ENCODE measurements at places on chromosomes 5 and 9.

DNA sequence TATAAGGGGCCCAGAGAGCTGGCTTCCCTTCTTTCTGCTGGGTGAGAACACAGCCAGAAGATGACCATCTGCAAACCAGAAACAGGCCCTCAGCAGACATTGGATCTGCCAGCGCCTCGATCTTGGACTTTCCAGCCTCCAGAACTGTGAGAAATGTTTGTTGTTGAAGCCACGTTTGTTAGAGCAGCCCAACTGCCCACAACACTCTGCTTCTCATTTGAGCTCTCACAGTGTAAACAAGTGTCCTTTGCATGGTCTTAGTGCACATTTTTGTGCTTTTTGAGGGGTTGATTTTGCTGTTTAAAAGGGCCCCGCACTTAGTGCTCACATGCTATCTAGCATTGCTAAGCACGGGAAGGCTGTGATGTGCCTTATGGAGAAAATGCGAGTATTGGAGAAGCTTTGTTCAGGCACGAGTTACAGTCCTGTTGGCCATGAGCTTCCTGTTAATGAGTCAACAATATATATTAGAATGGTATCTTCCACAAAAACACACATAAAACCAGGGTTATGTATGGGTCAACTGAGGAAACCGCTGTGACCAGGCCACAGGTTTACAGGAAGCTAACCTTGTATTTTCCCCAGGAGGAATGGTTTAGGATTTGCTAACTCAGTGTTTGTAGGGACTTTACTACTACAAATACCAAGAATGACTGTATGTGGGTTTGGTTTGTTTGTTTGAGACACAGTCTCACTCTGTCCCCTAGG lies 11.9 kb downstream of the CMBL start:
- no peak for DNase-seq

DNA sequence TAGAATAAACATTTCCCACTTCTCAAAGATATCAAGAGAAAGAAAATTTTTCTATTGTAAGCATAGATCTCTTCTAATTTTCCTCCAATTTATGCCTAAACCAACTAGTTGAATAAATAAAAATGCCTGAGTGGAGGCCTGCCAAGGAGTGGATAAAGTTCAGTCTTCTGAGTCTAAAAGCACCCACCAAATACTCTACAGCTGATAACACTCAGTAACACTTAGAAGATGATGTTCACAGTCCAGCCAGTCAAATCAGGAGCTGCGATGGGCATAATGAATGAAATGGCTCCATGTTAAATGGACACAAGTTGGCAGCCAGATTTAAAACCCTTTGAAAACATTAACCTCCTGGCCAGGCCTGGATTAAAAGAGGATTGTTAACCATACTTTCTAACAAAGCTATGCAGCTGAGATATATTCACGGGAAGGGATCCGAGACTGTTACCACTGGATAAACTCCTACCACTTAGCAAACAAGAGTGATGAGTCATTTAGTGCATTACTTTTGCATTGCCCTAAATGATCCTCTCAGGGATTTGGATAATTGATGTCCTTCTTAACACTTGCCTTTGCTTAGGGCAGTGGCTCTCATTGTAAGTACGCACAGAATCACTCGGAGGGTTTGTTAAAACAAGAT lies 63.7 kb upstream of the CCDC112 start:
- DNase-seq, result no peak

- DNase-seq, result no peak
Observed at GRCh38 chr5:142626786-142627185, 59.1 kb downstream of the FGF1 start.

- DNase-seq, result no peak
Observed at GRCh38 chr5:88659529-88660263, 223.3 kb downstream of the MEF2C start.

DNA sequence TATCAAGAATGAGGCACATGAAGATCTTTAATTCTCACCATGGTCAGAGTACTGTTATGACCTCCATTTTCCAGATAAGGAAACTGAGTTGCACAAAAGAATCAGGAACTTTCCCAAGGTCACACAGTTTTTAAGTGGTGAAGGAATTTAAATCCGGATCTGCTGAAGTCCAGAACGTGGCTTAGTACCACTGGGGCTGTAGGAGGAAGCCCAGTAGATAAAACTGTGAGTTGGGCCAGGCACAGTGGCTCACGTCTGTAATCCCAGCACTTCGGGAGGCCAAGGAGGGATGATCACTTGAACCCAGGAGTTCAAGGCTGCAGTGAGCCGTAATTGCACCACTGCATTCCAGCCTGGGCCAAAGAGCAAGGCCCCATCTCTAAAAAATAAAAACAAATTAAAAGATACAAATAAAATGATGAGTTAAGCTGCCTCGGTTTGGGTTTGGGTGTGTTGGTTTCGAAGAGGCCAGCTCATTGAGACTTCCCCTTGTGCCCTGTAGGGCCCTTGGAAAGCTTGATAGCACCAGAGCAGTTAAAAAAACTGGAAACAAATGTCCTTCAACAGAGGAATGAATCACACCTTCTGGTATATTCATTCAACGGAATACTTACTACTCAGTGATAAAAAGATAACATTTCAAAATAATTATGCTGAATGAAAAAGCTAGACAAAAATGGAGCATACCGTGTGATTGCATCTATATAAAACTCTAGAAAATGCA lies 20.1 kb downstream of the ATOX1 start:
- DNase-seq, result no peak

DNA sequence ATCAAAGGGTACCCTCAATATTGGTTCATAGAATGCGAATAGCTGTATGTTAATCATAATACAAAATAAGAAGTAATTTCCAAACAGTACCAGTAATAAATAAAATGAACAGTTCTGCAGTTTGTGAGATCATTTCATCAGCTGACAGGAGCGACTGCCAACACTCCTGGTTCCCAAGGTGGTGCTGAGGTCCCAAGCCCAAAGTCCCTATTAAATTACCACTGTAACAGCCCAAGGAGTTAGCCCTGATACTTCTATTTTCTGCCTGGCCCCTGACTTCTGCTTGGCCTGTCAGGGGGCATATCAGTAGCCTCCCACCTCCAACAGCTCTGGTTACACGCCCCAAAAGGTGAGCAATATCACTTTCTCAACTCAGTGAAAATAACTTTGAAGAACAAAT lies 47.1 kb downstream of the ANKH start:
- no peak for DNase-seq

GRCh38 chr5:162529209-162529608 lies 461.6 kb downstream of the GABRG2 start:
- no peak for DNase-seq

DNA sequence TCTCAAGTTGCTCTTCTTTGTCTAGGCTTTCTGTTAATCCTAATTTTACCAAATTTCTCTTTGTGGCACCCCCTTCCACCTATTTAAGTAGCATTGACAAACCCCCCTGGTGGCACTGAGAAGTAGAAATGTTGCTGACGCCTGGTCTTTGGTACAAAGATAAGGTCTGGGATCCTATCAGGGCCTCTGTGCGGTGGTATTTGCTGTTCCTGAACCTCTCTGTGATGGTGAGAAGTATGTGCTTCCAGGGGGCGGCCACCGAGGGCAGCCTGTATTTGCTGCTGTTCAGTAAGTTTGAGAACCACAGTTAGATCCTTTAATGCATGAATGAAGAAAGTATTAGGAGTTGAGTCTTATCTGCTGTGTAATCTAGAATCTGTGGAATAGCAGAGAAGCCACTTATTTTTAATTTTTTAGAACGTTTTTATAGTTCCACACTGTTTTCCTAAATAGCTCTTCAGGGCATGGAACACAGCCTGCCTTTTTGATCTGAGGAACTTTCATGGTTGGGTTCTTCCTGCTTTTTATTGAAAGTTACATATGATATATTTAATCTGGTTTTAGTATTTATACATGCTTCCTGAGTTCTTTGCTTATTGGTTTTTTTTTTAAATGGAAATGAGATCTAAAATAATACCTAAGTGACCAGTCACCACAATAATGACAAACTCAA lies 124.2 kb downstream of the TRIO start:
- no peak for DNase-seq

- DNase-seq, result no peak
Observed at GRCh38 chr5:95809414-95809960, 13.0 kb downstream of the GLRX start.

DNA sequence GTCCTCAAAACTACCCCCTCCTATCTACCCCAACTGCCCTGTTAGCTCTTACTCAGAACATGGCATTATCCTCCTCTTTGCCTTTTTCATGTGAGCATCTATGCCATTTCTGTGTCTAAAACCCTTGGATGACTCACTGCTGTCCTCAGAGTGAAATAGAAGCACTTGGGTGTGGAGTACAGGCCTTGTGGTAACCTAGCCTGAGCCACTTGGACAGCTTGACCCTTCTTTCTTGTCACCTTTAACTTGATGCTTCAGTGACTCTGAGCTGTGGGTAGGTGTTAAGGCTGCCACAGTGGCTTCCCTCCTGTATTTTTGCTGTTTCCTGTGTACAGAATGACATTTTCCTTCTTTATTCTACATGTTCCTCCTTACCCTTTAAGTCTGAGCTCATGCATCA lies 391.4 kb downstream of the SH3GL2 start:
- no peak for DNase-seq

DNA sequence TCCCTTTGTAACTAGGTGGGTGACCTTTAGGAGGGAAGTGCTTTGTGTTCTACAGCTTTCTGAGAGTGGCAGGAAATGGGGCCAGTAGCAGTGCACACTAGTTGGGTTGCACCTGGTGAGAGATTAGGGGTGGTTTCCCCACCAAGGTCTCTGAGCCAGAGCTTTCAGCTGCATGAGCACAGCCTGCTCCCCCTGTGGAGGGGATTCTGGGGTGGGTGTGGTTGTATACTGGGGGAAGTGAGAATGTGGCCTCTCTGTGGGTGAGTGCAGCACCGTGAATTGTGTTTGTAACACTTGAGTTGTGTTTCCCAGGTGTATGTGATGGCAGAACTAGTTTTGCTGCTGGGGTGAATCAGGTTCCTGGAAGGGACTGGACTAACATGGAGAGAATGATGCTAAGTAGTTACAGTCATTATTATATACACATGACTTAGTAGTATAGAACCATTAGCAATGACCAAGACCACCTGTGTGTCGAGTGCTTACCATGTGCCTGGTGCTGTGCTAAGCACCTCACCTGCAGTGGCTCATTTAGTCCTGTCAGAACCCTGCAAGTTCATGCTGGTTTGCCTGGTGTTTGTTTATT lies 11.8 kb upstream of the CXXC5 start:
- no peak for DNase-seq

DNA sequence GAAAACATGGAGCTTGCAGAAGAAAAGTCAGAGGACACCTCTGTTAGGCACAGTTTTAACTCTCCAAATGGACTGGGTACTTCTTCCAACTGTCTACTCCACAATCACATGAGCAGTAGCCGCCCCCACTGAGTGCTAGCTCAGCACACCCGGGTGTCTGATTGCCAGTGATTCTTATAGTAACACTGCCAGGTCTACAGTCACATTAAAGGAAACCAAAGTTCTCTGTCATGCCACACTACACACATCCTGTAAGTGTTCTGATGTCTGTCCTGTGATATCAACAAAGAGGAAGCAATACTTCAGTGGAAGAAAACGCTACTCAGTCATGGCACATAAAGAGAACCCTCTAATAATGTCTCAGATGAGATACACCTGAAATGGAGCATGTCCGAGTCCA lies at the start of gene HAVCR2:
TSS of gene HAVCR2 (minus strand) at position 69 of the 400 bp plus-strand sequence. CDS start at position 8, 61 bp downstream.
- peak; percentile 22 for DNase-seq

- no peak for DNase-seq
Observed at GRCh38 chr5:1293416-1294205, 1.3 kb downstream of the TERT start.

GRCh38 chr9:16154521-16155078 lies 601.8 kb downstream of the CCDC171 start:
- DNase-seq, result no peak

GRCh38 chr5:64688391-64688790 lies 1.9 kb upstream of the SHISAL2B start:
- no peak for DNase-seq

DNA sequence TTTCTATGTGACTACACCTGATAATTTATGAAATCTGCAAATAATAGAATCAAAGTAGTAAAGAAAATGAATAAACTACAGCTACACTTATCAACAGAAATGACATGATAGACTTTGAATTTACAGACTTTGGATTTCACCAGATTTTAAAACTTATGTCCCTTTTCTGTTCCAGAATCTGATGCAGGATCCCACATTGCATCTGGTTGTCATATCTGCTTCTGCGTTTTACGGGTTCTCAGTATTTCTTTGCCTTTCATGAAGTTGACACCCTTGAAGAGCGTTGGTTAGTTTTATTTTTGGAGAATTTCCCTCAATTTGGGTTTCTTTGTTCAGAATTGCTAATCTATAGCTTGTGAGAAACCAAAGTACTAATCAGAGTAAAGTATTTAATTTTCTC lies 174.9 kb upstream of the ADCY2 start:
- DNase-seq, result no peak

DNA sequence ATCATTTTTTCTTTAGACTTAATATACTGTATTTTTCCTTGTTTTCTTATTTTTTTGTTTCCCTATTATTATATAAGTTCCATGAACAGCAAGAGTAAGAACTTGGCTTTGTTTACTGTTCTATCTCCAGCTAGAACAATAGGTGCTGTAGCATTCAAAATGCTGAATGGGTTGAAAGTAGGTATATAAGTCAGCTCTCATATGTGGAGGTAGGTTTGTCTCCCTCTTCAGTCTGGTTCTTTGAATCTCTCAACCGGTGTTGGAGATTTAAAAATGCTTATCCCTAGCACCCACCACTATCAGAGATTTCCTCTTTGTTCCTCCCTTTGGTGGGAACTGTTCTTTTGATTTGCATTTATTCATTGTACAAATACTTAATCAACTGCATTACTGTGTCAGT lies 87.5 kb upstream of the FSD1L start:
- DNase-seq, result no peak

- DNase-seq, result no peak
Observed at GRCh38 chr9:29044959-29045358, 1471.7 kb upstream of the C9orf72 start.

- no peak for DNase-seq
Observed at GRCh38 chr5:3424946-3425345, 170.7 kb upstream of the IRX1 start.

- no peak for DNase-seq
Observed at GRCh38 chr5:110288766-110289511, 437.5 kb downstream of the TMEM232 start.

- DNase-seq, result no peak
Observed at GRCh38 chr9:109198736-109199382, 31.8 kb upstream of the FRRS1L start.

DNA sequence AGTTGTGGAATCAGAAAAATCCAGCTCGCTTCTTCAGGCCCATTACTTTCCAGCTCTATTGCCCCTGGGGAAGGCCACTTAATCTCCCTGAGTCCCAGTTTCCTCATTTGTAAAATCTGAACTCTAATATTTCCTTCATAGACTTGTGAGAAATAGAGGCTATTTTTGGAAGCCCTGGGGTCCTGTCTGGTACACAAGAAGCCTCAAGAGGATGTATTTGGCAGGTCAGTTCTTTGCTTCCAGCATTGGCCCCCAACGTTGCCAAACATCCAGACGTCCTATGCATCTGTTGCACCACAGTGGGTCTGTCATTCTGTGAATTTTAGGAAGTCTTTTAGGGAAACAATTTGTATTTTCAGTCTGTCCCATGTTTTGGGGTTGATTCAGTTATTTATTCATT lies 525.9 kb downstream of the EBF1 start:
- DNase-seq, result no peak
